ENCODE measurements at places on chromosomes 16 and 17. TPM values are rescaled to one million over a fixed set of nuclear protein-coding genes. Genes with fewer than 3 reads are reported as not detected.

- no peak for DNase-seq
Observed at GRCh38 chr17:6654841-6655731, 3.5 kb downstream of the C17orf100 start.

DNA sequence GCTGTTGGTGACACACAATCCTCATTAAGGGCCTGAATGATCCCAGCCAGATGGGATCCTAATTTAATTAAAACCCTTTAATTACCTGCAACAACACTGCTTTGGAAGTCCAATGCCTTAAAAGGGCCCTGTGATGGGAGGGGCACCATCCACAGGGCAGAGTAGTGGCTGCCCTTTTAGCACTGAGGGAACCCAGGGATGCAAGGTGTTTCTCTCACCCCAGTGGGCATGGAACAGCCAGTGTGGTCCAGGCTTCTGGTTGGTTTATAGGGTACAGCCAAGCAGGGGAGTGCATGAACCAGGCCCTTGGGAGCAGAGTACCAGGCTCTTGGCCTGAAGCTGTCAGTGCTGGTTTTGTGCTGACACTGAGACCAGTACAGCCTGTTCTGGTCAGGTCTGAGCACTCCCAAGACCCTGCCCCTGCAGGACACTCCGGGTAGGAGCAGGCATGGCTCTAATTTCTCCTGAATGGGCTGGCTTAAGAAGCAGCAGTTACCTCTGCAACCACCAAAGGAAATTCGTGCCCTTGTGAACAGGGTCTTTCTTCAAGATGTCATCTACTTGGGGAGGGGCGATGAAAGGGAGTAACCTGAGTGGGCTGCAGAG, 9.9 kb downstream of the NXPH3 start:
- DNase-seq: no peak

- no peak for DNase-seq
Observed at GRCh38 chr16:86062271-86062965, 163.5 kb downstream of the IRF8 start.

DNA sequence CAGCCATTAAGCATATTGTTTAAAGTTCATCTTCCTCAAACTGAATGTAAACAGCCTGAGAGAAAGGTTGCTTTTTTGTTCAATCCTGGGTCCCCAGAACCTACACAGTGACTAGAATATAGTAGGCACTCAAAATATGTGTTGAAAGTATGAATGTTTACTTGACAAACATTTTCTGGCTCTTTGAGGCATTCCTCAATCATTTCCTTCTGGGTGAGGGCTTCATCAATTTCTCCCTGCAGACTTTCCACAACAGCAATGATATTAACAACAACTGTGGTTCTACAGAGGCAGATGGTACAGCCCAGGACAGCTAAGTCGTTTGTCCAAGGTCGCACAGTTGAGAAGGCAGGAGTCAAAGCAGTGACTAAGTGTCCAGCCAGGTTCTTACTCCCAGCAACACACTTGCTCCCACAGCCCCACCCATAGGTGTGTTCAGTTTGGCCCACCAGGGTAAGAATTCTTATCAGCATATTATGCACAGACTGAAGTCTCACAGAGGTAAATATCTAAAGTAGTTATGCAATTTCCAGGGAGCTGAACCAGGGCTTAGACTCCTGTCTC, 61.1 kb downstream of the HS3ST3B1 start:
- DNase-seq: no peak

DNA sequence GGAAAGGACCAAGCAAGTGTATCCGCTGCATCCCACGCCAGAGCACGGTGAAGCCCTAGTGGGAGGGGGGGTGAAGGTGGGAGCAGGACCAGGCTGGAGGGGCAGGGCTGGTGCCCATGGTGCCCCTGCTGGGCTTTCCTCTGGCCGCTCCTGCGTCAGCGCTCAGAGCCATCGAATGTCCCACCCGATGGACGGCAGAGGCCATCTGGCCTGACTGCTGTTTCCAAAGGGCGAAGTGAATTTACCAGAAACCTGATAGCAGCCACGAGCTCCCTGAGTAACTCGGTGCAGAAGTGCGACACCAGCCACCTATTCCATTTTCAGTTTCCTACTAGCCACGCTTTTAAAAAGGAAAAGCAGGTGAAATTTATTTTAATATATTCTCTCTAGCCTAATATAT, 203.6 kb upstream of the CIBAR2 start:
- no peak for DNase-seq

GRCh38 chr16:75420987-75421819, 12.1 kb downstream of the CFDP1 start:
- DNase-seq: no peak

- DNase-seq: no peak
Observed at GRCh38 chr17:2436316-2436905, 35.6 kb upstream of the MNT start.

CES3 gene
- total RNA-seq: 0.63 TPM

GJC1 gene
- total RNA-seq: 15.4 TPM
